ENCODE measurements at places on chromosomes 16 and 17.

GRCh38 chr17:18182978-18183333 lies 672 bp upstream of the ALKBH5 start:
- DNase-seq: peak; percentile 69

DNA sequence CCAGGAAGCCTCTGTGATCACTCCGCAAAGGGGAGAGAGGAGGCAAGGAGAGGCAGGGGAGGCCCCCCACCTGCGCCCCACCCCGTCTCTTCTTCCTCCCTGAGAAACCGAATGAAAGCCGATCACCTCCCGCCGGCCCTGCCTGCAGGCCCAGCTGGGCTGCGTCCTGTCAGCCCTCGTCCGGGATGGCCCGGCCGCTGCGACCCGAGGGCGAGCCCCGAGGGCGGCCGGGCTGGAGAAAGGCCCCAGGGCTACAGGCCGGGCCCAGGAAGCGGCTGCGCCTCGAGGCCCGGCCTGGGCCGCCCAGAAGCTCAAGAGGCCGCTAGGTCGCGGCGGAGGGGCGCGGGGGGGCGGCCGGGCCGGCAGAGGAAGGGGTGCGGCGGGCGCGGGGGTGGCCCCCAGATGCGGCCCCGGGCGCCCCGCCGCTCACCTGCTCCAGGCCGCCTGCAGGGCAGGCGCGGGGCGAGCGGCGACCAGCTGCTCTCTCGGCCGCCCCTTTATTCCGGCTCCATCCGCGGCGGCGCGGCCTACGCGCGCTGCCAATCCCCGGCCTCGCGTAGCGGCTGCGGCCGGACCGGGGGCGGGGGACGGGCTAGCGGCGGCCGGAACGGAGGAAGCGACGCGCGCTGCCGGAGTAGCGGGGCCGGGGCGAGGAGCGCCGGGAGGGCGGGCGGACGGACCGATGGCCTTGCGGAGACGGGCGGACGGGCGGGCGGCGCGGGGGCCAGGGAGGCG lies at the start of gene ZNF319:
Gene ZNF319, minus strand, starts transcription at position 702 of the 735 bp plus-strand sequence. CDS start 2,407 bp downstream, outside the sequence.
- DNase-seq: no peak

GRCh38 chr17:8991514-8992285 lies 26.2 kb upstream of the PIK3R5 start:
- peak; percentile 9 for DNase-seq

DNA sequence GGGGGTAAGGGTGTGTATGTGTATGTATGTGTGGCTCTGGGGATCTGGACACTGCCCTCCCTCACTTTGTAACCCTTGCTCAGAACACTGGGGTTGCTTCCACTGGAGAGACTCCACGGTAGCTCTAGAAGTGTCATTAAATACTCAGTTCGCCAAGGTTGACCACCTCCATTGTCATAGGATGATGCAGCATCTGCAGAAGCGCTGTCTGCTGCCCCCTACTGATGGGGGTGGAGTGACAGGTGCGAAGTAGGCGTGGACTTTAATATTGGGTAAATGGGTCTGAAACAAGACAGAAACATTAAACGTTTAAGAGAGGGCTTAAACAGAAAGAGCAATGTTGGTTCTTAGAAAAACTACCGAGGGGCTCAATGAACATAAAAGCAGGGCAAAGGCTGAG lies 35.5 kb upstream of the STAC2 start:
- no peak for DNase-seq

DNA sequence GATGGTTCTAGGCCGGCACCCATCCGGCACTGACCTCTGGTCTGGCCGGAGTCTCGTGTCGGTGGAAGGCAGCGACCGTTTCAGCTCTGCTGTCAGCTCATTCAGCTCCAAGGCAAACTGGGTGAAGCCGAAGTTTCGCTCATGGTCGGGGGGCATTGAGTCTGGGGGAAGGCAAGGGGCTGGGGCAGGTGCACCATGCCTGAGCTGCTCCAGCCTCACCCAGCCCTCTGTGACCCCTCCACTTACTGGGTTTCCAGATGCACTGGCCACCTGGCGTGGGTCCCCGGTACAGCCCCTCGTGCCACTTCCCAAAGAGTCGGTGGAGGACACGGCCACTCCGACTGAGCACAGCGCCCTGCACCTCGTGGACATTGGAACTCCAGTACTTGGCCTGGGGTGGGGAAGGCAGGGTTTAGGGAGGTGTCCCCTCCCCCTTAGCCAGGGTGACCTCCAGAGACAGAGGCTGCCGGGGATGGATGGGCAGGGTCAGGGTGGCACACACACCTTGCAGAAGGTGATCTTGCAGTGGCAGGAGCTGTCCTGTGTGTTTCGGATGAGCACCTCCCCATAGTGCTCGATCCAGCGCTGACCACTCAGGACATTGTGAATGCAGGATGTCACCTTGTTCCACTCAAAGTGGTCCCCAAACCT lies 12.6 kb downstream of the OSBPL7 start:
- DNase-seq: no peak

- peak; percentile 13 for DNase-seq
Observed at GRCh38 chr17:75877752-75878173, 618 bp downstream of the TRIM47 start.

DNA sequence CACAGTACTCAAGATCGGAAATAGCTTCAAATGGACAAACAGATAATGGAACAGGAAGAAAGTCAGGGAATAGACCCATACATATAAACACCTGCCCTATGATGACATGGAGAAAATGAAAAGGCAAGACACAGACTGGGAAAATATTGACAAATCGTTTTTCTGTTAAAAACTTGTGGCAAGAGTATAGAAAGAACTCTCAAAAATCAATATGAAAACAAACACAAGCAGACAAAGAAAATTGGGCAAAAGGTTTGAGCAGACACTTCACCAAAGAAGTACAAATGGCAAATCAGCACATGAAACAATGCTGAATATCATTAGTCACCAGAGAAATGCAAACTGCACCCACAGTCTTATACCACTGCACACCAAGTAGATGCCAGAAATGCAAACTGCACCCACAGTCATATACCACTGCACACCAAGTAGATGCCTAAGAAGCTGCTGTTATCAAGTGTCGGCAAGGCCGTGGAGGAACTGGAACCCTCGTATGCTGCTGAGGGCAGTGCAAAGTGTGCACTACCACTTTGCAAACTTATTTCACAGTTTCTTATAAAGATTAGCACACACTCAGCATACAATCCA lies 123.5 kb upstream of the CHMP6 start:
- DNase-seq: no peak
